Stimulated activated CD8-positive, alpha-beta memory T cell treated with anti-CD3 and anti-CD28 coated beads, Interleukin-2, amount 100 ng/mL, for 1 hour (primary cell): ENCODE measurements at places on chromosomes 5 and 9.

DNA sequence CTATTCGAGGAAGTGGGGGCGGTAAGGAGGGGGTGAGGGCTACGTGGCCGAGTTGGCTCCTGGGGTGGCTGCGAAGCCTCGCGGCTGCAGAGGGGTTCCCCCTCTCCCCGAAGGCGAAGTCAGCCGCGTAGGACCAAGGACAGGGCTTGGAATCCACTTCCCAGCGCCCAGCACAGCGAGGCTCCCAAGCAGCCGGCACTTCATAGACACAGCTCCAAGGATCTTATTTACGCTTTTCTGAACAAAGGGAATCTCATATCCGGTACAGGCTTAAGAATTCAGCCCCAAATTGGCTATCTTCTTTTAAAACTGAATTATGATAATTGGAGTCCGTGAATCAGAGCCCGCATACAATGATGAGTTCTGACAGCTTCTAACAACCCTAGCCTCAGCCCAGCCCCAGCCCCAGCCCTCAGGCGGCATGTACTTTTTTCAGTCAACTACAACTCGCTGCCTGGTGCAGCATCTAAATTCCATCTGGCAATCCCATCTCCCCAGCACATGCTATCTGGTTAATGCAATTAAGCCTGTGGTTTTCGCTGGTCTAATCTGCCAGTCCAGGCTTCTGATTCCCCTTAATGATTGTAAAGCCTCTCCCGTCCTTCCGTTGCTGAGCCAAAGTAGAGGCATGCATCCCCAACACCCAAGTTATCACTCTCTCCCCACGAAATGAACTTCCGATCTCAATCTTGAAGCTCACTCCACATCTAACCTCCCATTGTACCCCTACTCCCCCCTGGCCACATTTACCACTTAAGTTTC lies 1.0 kb downstream of the ELAVL2 start:
- no peak for DNase-seq

GRCh38 chr5:107618242-107618641 lies 52.5 kb downstream of the EFNA5 start:
- DNase-seq: no peak

GRCh38 chr5:126718236-126718868 lies 58.6 kb upstream of the LMNB1 start:
- no peak for DNase-seq

DNA sequence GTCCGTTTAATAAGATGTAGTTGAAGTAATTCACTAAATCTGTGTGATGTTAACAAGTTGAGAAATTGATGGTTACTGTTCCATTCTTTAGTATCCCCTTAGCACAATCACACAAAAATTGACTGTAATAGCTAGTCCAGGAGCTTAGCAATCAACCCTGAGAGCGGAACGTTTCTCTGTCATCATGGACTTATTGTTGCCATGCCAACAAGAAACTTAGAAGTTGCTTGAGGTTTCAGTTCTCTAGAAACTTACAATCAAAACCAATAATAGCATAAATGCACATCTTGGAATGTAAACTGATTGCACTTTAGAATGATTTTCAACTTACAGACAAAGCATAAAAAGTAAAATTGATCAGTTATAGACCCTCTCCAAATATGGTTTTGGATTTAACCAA lies 125.4 kb upstream of the ANKH start:
- DNase-seq: no peak

GRCh38 chr5:177382423-177383029 lies 1.7 kb upstream of the SLC34A1 start:
- no peak for DNase-seq

- DNase-seq: no peak
Observed at GRCh38 chr9:86424251-86424891, 70.2 kb upstream of the TUT7 start.

GRCh38 chr5:18370531-18370930 lies 736.3 kb downstream of the TAF11L14 start:
- DNase-seq: no peak

DNA sequence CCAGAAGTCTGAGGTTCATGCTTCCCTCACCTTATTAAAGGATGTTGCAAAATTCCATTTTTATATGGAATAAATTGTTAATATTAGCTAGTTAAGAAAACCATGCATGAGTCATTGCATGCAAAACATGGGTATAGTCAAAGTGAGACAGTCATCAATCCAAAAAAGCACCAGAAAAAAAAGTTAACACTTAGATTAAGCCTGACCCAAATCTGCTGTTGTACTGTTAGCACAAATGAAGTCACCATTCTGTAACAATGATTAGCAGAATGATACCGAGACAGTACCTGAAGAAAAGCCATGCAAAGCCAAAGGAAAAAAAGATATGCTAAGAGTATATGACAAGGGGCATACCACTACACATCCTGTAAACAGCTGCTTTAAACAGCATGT lies 49.5 kb downstream of the PKD2L2 start:
- DNase-seq: no peak

DNA sequence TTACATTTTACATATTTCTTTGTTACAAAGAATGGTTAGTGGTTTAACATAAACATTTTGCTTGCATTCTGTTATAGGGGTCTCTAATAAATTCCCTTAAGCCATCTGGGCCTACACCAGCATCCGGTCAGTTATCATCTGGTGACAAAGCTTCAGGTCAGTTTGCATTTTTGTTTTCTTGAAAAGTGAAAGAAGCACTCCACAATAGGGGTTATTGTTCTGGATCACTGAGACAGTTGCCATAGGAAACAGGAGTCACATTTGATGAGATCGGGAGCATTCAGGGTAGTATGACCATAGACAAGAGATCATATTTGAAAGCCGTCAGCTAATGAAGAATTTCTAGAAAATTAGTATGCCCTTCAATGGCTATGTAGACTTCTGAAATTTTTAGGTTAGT lies 63.6 kb downstream of the NUP214 start:
- no peak for DNase-seq

- no peak for DNase-seq
Observed at GRCh38 chr5:153824909-153825308, 213.8 kb downstream of the FAM114A2 start.

GRCh38 chr5:73733219-73733618 lies 107.2 kb downstream of the ARHGEF28 start:
- DNase-seq: no peak

DNA sequence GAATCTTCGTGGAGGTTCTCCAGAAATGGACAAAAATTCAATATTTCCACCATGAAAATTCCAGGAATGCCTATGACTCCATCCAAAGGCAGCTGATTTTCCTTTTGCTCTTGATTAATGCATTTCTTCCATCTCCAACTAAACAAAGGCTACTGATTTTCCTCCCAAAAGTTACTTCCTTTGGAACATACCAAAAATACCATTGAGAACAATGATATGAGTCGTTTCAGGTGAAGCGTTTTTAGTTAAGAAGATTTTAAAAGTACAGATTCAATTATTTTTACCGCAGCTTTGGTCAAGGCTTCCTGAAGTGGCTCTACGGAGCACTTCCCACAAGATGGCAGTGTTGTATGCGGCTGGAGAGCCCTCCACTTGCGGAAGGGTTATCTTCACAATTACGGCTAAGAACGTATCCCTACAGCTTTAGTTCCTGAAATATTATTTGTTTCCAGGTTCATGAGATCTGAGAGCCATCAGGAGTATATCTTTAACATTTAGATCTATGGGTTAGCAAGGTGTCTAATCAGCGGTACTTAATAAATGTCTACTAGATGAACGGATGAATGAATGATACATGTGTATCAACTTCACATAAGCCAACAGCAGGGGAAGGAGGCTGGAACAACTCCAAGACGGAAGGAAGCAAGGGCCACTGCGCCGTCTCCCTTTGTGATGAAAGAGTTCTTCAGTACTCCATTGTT lies 35.9 kb upstream of the ARSB start:
- DNase-seq: no peak

GRCh38 chr9:99931155-99931840 lies 24.8 kb downstream of the STX17 start:
- DNase-seq: no peak

- no peak for DNase-seq
Observed at GRCh38 chr5:95798545-95798944, 24.0 kb downstream of the GLRX start.

DNA sequence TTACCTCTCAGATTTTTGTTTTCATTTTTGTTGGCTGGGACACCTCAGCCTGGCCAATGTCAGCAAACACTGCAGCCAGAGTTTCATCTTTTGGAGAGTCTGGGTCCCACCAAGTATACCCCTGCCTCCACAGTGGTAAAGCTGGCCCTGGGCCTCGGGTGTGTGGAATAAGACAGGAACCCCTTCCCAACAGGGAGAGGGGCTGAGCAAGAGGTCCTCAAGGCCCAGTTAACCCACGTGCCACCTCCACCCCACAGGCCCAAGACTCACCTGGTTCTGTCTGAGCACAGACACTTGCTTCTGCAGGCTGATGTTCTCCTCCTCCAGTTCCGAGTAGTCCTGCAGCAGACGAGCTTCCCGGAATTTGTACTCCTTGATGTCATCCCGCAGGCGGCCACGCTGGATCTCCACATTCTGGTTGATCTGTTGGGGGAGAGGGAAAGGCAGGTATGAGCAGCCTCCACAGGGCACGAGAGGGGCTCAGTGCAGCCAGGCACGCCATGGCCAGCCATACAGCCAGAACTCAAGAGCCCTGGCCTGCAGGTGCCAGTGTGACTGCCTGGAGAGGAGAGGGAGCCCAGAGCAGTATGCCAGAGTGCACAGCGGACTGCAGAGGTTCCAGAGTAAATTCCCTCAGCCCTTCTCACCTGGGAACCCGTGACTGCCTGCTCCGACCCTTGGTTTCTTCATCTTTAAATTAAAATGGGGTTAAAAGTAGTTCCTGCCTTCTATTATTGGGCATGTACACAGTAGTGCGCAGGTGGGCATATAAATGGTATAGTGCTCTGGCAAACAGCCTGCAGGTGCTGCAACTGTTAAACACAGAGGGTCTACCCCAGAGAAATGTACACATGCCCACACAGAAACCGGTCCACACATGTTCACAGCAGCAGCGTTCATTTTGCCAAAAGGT lies 42.0 kb downstream of the BICD2 start:
- no peak for DNase-seq

DNA sequence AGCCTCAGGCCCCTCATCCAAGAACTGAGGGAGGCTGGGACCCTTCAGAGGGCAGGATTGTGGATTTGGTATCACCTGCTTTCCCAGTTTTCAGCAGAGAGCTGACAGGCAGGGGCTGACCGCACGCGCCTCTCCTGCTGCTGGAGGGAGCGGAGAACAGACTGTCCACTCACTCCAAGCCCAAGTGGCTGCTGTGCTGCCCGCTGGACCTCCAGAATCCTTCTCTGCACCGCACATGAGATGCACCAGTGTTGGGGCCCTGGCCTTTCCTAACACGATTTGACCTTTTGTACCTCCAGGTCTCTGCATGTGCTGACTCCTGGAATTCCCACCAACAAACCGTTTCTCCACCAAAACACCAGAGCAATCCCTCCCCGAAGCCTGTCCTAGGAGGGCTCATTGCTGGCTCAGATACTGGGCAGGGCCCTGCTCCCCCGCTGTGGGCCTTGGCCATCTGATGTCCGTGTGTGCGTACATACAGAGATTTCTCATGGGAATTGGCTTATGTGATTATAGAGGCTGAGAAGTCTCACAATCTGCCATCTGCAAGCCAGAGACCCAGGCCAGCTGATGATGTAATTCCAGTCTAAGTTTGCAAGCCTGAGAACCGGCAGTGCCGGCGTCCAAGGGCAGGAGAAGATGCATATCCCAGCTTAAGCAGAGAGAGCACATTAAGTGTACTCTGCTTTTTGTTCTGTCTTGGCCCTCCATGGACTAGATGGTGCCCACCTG lies 141.7 kb downstream of the GADD45G start:
- no peak for DNase-seq

- no peak for DNase-seq
Observed at GRCh38 chr5:173114536-173114935, 29.8 kb upstream of the BNIP1 start.

DNA sequence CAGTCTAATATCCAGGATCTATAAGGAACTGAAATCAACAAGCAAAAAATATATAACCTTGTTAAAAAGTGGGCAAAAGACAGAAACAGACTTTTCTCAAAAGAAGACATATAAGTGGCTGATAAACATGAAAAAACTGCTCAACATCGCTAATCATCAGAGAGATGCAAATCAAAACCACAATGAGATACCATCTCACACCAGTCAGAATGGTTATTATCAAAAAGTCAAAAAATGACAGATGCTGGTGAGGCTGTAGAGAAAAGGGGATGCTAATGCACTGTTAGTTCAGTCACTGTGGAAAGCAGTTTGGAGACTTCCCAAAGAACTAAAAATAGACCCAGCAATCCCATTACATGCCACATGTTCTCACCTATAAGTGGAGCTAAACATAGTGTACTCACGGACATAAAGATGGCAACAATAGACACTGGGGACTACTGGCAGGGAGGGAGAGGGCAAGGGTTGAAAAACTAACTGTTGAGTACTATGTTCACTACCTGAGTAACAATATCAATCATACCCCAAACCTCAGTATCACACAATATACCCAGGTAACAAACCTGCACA lies 11.7 kb upstream of the TSSK1B start:
- no peak for DNase-seq

DNA sequence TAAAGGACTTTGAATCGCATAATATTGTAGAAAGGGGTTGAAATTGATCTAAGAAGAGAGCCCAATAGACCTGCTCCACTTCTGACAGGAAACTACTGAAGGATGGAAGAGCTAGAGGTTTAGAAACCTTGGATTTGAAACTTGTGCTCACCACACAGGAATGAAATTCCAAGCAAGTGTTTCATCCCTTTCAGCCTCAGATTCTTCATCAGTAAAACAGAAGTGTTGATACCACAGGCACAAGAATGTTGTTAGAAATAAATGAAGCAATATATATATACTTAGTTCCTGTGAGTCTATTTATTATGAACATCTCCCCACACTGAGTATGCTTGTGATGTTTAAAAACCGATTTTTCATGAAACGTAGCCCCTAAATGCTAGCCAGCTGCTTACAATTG lies 43.8 kb downstream of the PRRC1 start:
- DNase-seq: no peak
